ENCODE measurements at places on chromosomes 1 and 21.

DNA sequence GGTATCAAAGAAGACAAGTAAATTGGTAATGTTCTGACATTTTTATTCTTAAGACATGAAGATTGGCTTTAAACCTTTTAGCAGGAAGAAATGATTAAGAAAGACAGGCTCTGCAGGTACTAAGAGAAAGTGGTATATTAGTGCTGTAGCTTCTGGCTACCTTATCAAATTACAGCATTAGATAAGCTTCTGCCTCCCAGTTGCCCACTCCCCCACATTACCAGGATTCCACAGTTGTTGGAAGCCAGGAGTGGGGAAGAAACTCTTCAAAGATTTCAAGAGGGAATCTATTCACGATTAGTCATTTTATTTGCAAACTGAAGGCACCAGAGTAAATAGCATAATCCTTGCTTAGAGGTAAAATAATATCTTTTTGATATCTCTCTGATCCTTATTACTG is 274.9 kb downstream of the LMO4 start:
- no peak for DNase-seq

GRCh38 chr1:64046243-64046642 is 157.2 kb upstream of the UBE2U start:
- no peak for DNase-seq

- DNase-seq = no peak
Observed at GRCh38 chr21:36613059-36613458, 85.9 kb upstream of the SIM2 start.

- no peak for DNase-seq
Observed at GRCh38 chr1:46810596-46810995, 11.8 kb downstream of the CYP4B1 start.

GRCh38 chr1:154951901-154952657 is 3.8 kb downstream of the PBXIP1 start:
- no peak for DNase-seq
